Pulmonary artery endothelial cell (primary cell): ENCODE measurements at places on chromosomes 5 and 9. TPM values are rescaled to one million over a fixed set of nuclear protein-coding genes. Genes with fewer than 3 reads are reported as not detected.

PITX1 gene
- 0.04 and 0.26 TPM in 2 replicates for total RNA-seq

ACTBL2 gene
- not detected in 2 replicates for total RNA-seq

TERT gene
- total RNA-seq, result 0.07 TPM in 1 of 2 replicates, not detected in the other

LRRC14B gene
- total RNA-seq, result not detected in 2 replicates

EPB41L4B gene
- total RNA-seq, result 0.42 and 0.92 TPM in 2 replicates

GPR150 gene
- total RNA-seq, result 0.20 and 0.32 TPM in 2 replicates

OBP2B gene
- total RNA-seq, result not detected in 2 replicates

ARL14EPL gene
- total RNA-seq, result 0.13 and 0.39 TPM in 2 replicates

ECM2 gene
- 0.13 and 0.18 TPM in 2 replicates for total RNA-seq

ACSL6 gene
- not detected in 2 replicates for total RNA-seq

GDNF gene
- total RNA-seq, result not detected in 2 replicates

PCDHGB2 gene
- 1.3 TPM in 2 replicates for total RNA-seq

C5 gene
- 3.8 and 4.3 TPM in 2 replicates for total RNA-seq

PCDHGB5 gene
- 8.7 and 12.3 TPM in 2 replicates for total RNA-seq

CCNO gene
- 0.32 and 0.73 TPM in 2 replicates for total RNA-seq
